ENCODE measurements at places on chromosomes 1 and 21. TPM values are rescaled to one million over a fixed set of nuclear protein-coding genes. Genes with fewer than 3 reads are reported as not detected.

GRCh38 chr1:43773821-43774220 lies 66.5 kb downstream of the ST3GAL3 start:
- DNase-seq = no peak

- no peak for DNase-seq
These were observed 11.3 kb upstream of the IL22RA1 start for GRCh38 chr1:24154215-24154614.

GRCh38 chr21:26833460-26833939 lies 11.7 kb downstream of the ADAMTS1 start:
- no peak for DNase-seq

DNA sequence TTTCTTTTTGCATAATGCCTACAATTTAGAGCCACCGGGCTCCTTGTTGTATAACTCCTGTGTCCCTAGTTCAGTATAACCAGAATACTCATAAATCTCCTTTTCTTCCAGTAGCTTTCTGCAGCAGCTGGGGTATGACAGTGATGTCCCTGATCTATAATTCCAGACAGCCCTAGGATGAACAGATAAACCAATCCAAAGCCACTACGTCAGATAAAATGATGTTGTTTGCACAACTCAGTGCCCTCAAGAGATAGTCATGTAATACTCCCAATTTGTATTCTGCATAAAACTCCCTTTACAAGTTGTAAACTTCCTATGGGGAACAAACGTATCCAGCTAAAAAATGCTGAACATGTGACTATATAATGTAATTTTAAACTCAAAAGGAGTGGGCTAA lies 44.7 kb downstream of the ZNF326 start:
- DNase-seq = no peak

DNA sequence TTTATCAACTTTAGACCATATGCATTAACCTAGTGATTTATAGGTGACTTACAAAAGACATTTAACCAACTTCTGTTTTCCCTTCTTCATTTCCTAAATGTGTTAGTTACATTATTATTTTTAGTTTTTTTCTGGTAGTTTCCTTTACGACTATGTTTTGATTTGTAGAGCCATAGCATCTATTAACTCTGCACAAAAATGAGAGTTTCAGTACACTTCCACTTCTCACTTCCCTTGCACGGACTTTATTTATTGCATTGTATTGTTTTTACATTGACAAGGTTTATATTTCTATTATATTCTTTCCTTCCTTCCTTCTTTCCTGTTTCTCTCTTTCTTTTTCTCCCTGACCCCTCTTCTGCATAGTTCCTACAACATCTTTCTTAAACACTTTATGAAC lies 14.7 kb downstream of the PKN2 start:
- DNase-seq = no peak

DNA sequence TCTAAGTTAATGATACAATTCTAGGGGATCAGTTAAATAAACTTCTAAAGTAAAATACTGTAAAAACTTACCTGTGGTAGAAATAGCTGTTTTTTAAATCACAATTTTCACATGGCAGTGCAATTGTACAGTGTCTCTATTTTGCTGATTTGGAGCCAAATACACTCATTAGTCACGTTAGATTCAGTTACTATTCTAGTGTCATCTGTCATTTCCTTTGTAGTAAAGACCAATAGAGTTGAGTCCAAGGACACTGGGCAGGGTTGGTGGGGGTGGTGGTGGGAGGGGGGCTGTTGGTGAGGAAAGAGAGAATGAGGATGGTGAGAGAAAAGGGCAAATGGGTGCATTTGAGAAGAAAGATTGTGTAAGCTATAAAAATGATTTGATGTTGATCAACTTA lies 33.6 kb downstream of the CD55 start:
- DNase-seq = peak; percentile 36

DNA sequence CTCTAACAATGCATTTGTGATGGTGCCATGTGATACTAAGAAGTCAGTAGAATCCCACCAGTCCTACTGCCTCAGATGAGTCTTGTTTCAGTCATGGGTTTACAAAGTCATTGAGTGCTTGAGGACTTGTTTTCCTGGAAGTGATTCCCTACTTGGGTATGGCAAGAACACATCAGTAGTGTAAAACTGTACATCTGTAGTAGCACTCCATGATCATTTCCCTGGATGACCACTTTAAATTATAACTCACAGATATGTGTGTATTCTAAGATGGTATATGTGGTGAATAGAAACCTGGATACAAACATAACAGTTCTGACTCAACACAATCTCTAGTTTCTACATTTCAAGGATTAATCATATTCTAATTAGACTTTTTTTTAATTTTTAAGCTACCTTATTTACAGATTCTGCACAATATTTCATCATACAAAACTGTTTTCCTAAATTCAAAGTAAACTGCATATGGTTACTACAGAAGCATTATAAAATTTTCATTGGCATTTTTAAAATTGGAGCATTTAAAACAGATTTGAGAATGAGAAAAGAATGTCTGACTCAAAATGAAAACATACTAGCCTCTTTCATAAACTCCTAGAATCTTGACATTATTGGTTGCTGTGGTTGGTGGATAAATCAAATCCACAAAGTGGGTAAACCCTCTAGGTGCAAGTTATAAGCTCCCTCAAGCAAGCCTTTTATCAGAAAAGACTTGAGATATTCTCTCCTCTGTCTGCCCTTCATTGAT lies 6.8 kb upstream of the PSMG1 start:
- no peak for DNase-seq

DNA sequence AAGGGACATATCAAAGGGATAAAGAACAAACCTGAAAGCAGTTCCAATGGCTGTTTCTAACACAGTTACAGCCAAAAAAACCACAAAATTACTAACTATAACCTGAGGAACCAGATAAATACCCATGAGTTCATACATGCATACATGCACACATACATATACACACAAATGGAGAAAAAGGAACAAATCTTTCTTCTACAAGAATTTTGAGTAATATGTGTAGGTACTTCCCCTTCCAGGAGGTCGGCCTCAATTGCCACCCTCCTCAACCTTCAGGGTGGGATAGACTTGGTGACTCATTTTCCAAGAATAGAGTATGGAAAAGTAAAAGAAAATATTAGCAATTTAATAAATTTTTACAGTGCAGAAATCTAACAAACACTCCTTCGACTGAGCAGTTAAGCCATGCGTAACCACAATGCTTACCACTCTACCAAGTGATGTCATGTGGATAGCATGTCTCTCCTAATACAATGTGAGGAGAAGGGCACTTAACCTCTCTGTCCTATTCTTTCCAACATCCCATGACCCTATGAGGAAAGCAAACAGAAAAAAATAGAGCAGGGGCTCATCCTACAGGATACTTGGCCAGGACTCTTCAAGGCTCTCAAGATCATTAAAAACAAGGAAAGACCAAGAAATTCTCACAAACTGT lies 243.0 kb upstream of the RUNX1 start:
- DNase-seq = peak; percentile 72

GRCh38 chr1:56297904-56298303 lies 281.5 kb downstream of the PLPP3 start:
- DNase-seq = no peak

DNA sequence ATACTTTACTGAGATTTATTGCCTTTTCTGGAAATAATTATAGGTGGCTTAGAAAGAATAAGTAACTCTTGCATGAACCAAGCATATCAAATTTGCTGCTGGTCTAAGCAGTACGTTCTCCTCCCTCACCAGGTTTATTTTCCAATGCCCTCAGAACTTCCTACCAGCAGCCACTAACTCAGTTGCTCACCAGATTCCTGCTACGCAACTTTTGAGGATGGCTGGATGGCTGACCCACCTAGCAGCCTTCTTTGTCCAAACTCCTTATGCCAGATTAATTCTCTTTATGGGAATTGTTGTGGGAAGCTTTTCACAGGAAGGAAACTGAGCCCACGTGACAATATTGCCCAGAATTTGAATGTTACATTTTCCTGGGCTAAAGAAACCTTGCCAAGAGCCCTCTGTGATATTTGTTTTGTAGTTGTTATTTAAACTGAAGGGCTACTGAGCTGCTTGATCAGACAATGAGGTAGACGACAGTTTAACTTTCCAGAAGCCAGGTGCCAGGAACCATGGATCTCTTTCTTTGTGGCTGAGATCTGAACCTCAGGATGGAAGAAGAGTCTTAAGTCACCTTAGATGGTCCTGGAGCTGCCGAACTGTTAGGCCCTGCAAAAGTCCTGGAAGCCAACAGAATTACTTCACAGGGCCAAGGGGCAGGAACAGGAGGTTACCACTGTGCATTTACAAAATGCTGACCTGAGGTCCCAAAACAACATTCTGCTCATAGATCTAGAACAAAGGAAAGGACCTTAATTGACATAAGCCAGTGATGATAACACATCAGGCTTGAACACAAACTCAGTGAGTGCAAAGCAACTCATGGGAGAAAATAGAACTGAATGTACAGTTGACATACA lies 85.5 kb upstream of the ATP1A1 start:
- DNase-seq = no peak

DNA sequence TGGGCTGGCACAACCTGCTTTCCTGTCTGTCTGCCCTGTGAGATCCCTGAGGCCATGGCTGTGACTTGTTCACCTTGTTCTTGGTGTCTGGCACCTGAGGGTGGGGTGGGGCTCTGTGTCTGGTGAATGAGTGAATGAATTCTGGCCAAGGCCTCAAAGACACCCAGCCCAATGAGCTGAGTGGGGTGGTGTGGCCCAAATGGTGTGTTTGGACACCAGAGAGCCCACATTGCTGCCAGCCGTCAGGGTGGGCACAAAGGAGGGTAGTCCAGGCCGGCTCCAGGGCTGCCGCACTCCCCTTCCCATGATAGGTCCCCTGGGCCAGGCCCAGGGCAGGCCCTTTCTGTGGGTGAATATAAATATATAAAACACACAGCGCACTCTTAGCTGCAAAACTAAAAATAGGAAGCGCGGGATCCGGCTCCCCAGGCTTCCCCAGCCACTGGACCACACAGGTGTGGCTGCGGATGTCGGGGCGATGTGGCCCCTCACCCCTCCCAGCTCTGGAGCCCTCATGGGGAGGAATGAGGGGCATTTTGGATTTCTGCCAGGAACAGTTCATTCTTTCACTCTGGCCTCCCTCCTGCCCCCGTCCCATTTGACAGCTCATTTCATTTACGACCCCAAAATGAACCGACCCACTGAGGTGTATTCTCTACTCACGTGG lies 33.3 kb downstream of the RUNX3 start:
- DNase-seq = no peak

- no peak for DNase-seq
These were observed 79.7 kb upstream of the EFHD2 start for GRCh38 chr1:15330028-15330427.

- peak; percentile 100 for DNase-seq
These were observed 25.6 kb downstream of the PPFIA4 start for GRCh38 chr1:203051841-203052324.

GRCh38 chr1:82465024-82465423 lies 664.3 kb downstream of the ADGRL2 start:
- DNase-seq = peak; percentile 31

- no peak for DNase-seq
These were observed 360.5 kb downstream of the HLX start for GRCh38 chr1:221239792-221240191.

DNA sequence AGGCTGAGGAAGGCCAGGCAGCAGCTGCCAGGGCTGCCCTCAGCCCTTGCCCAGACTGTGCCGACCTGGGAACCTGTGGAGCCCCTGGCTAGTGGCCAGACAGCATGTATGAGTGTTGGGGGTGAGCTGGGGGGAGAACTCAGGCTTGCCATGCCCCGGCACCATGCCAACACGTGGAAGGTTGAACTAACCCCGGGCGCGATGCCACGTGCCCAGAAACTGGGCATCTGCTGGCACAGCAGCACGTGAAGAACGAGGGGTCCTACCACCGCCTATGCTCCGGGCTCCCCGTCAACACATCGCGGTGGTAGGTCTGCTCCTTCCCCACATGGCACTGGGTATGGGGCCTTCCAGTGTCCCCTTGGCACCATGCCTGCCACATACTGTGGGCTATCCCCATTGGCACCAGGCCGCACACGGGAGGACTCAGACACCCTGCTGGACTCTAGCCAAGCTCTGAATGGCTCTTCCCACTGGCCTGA lies 68.7 kb downstream of the CASZ1 start:
- DNase-seq = no peak

GRCh38 chr1:9115351-9116205 lies 13.3 kb downstream of the GPR157 start:
- DNase-seq = no peak

- peak; percentile 90 for DNase-seq
These were observed 8.8 kb downstream of the ZNF683 start for GRCh38 chr1:26363549-26364448.

DNA sequence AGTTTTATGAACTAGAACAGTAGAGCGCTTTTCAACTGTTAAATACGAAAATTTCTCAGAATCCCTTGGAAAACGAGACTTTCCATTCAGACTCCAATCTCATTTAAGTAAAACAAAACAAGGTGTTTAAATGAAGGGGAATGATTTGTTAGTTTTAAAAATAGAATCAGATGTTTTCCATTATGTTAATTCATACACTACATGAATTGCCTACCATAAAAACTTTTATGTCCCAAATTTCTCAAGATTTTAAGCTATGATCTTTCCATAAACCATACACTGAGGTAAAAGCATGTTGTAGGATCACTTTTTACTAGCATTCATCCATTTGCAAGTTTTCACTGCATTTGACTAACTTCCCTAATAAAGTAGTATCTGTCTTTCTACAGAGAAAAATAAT lies 180.3 kb upstream of the ZP4 start:
- DNase-seq = no peak

The CHI3L1 gene
- total RNA-seq = not detected

The PEX14 gene
- 14.6 TPM for total RNA-seq

The DDAH1 gene
- total RNA-seq = 80.9 TPM

The OPRD1 gene
- total RNA-seq = 60.2 TPM

The KIF1B gene
- 54.8 TPM for total RNA-seq

The PLA2G2F gene
- total RNA-seq = not detected

The GPR3 gene
- total RNA-seq = 8.3 TPM

The APCS gene
- total RNA-seq = not detected

The ADORA1 gene
- total RNA-seq = 60.9 TPM

The NHLH1 gene
- total RNA-seq = 1.4 TPM

The EXOSC10 gene
- 97.5 TPM for total RNA-seq

The DMRTB1 gene
- not detected for total RNA-seq

The ALX3 gene
- total RNA-seq = not detected
